MG63 (cell line): ENCODE measurements at places on chromosomes 7 and 10. TPM values are rescaled to one million over a fixed set of nuclear protein-coding genes. Genes with fewer than 3 reads are reported as not detected.

SCRN1 gene
- total RNA-seq: 29.0 and 35.7 TPM in 2 replicates

DNA sequence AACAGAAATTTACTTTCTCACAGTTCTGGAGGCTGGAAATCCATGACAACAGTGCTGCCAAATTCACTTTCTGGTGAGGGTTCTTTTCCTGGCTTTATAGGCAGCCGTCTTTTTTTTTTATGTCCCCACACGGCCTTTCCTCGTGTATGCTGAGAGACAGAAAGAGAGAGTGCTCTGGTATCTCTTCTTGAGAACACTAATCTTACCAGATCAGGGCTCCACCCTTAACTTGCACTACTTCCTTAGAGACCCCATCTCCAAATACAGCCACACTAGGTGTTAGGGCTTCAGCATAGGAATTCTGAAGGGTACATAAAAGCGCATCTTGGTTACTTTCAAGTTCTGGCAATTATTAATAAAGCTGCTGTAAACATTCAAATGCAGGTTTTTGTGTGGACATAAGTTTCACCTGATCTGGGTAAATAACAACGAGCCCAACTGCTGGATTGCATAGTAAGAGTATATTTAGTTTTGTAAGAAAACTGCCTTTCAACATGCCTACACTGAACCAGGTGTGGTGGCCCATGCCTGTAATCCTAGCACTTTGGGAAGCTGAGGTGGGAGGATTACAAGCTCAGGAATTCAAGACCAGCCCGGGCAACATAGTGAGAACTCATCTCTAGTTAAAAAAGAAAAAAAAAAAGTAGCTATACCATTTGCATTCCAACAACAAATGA is 8.2 kb upstream of the C1GALT1 start:
- no peak for DNase-seq

GRCh38 chr7:71198391-71198790 is 66.4 kb downstream of the GALNT17 start:
- DNase-seq: no peak

DNA sequence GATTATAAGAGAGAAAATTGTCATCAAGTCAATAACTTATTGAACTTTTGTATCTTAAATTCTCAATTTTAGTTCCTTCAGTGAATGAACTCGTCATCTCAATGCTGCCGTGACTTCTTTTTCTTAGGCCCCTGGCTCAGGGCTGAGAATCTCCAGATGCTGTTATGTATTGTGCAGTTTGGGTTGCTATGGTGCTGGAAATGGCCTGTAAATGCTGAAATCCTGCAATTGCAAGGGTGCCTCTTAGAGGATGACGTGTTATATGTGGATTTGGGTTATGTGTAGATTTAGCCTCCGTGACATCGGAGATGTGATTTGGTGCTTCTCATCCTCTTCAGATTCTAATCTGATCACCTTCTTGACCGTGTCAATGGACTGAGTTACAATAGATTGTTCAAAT is 55.7 kb upstream of the ZRANB1 start:
- DNase-seq: no peak

- no peak for DNase-seq
These were observed 492 bp upstream of the VCL start for GRCh38 chr10:73997461-73997786.

JCAD gene
- 4.6 and 5.8 TPM in 2 replicates for total RNA-seq

MAT1A gene
- not detected in 2 replicates for total RNA-seq

FAM25C gene
- 4.6 TPM in 1 of 2 replicates, not detected in the other for total RNA-seq

ANKRD61 gene
- total RNA-seq: not detected in 2 replicates

GRCh38 chr7:30478349-30479201 is at the start of gene NOD1:
Gene NOD1, minus strand, starts transcription at chr7:30478784. Its CDS starts 21,863 bp downstream, at chr7:30456921.
- DNase-seq: peak; percentile 84

MCM10 gene
- total RNA-seq: 16.3 and 27.8 TPM in 2 replicates

DNA sequence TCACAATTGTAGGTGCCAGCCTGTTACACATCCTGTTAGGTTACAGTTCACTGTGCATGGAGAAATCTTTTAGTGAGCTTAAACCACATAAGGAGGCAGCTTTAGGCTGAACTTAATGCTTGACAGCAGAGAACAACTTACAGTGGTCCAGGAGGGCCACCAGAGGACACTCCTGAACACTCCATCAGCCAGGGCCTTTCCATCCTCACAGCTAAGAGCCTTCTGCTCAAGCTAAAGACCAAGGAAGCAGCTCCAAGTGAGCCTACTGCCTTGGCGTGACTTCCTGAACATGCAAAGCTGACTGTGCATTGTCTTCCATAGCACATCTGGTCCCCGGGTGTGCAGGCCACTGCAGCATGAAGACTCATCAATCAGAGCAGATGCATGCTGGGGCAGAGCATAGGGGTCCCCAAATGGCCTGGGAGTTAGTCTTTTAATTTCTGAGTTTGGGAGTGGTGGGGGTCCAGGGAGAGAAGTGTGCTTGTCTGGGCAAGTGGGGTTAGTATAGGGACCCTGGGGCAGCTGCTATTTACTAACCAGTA is 105.0 kb downstream of the ZNF248 start:
- no peak for DNase-seq

DNA sequence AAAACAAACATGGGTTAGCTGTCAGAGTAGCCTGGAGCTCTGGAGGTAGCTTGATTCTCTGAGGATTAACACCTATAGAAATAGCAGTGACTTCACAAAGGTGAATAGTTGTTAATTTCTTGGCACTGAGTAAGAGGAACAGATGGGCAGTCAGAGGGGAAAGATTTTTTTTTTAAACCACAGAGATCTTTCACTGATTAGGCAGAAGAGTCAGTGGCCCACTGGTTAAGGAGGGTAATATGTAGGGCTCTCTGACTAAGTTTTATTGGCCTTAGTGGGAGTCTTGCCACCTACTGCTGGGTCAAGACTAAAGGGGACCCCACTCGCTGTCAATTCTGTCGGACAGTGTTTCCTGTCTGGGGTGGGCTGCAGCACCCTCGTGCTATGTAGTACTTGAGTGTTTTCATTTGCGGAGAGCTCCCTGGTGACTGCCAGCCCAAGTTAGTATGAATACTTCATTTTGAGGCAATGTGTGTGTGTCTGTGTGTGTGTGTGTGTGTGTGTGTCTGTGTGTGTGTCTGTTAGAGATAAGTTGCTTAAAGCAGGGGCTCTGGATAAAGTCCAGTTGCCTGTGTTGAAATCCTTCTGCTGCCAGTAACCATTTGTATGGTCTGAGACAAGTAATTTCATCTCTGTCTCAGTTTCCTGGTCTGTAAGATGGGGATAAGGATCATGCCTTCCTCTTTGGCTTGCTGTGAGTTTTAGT is 145.2 kb downstream of the ARID5B start:
- DNase-seq: peak; percentile 23

GRCh38 chr10:3192856-3193635 is 20.5 kb upstream of the PITRM1 start:
- peak; percentile 28 for DNase-seq

- DNase-seq: no peak
These were observed 23.5 kb upstream of the CHST12 start for GRCh38 chr7:2379821-2380450.

GRCh38 chr10:30803892-30804322 is 174.4 kb upstream of the LYZL2 start:
- DNase-seq: peak; percentile 28

- DNase-seq: no peak
These were observed 42.9 kb downstream of the PAX2 start for GRCh38 chr10:100788002-100788903.

DNA sequence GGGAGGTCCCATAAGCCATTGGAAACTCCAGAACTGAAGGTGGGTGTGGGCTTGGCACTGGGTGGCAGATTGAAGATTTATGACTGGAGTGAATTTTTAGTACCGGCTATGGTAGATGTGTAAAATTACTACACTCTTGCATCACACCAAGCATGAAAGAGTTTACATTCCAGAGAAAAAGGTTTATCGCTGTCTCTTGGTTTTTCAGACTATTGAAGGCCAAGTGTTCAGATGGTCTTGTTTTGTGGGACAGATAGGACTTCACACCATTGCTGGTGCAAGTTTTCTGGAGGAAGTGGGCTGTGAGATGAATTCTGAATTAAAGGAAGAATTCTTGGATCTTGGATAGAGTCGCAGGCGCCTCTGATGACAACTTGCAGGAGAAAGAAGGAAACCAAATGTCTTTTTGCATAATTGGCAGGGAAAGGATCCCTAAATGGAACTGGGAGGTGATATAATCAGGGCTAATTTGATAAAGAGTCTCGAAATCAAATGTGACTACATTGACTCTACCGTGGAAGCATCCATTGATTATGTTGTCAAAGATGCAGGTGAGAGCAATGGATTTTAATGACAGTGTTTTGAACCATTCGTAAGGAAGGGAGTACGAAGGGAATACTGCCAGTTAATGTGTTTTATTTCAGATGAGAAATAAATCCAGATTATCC is 14.2 kb upstream of the NMT2 start:
- DNase-seq: no peak

- DNase-seq: no peak
These were observed 22.8 kb upstream of the TARP start for GRCh38 chr7:38296059-38296857.
